GM03348 (cell line): ENCODE measurements at places on chromosomes 7 and 10.

DNA sequence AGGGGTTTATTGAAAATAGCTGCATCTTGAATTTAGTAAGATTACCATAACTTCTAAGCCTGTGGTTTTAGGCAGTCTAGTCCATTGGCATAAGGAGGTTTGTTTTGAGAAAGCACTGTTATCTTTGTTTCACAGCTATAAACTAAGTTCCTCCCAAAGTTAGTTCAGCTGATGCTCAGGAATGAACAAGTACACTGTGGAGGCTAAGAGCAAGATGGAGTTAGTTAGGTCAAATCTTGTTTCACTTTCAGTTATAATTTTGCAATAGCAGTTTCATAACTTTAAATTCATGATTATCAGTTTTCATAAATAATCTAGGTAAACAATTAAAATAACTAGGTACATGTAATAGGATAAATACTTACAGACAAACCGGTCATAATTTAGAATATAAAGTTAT, 15.4 kb downstream of the SEC61G start:
- no peak for DNase-seq

DNA sequence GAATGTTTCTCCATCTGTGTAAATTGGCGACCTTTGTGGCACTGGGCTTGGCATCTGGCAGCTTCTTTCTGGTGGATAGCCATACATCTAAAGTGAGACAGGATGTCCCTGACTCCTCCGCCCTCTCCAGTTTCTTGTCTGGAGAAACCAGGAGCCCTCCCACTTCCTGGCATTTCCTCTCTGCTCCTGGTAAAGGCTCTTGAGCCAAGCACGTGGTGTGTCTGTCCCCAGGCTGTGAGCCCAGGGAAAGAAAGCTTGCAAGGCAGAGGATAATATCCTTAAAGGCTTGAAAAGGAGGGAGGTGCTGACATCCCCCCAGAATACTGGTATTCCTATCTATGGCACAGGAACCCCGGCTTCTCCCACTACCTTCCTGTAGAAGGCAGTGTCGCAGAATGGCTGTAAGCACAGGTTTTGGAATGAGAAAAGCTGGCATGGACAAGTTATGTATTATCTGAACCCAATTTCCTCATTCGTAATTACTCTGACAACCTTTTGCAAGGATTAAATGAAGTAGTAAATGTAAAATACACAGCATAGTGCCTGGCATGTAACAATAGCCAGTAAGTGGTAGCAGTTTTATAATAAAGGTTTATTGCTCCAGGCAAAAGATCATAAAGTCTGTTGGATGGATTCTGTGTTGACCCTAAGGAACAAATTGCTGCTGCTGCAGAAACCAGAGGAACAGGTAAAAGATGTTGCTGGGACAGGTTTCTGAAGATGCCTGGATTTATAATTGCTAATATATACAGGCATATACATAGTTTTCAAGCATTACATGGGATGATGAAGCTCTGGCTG, 11.8 kb upstream of the ACSL5 start:
- peak; percentile 85 for DNase-seq

GRCh38 chr10:89262086-89263051, 10.8 kb upstream of the LIPA start:
- peak; percentile 59 for DNase-seq

DNA sequence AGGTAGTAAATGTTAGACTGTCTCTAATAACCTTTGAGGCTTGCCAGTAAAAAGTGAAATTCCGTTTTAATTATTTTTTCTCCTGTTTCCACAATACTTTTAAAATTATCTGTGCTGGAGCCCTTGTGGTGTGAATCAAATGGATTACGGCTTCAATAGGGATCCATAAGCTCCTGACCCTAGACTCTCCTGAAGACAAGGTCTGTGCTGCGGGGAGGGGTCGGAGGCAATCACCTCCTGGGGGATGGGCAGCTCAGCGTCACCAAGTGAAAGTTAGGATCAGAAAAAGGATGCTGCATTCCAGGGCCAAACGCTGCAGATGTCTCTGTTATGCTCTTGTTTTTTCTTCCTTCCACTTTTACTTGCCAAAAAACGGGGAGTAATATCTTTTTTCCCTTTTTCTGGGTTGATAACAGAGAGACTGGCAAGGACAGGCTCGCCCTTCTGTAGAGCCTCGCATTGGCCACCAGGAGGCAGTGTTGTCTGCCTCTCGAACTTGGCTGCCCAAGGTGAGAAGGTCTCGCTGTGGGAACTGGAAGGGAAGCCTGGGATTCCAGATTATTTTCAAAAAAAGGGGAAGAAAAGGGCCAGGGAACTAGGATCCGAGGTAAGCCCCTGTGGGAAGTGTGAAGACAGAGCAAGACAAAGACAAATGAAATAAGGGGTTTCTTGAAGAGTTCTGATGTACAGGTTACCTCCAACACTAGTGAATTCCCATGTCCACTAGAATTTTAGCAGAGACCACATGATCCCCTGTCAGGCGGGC, 621.9 kb downstream of the ACTR3B start:
- DNase-seq: no peak

GRCh38 chr10:68010426-68010940, 64.6 kb downstream of the HERC4 start:
- DNase-seq: no peak

- DNase-seq: no peak
These were observed 38.9 kb upstream of the PLCE1 start for GRCh38 chr10:93954726-93955363.

DNA sequence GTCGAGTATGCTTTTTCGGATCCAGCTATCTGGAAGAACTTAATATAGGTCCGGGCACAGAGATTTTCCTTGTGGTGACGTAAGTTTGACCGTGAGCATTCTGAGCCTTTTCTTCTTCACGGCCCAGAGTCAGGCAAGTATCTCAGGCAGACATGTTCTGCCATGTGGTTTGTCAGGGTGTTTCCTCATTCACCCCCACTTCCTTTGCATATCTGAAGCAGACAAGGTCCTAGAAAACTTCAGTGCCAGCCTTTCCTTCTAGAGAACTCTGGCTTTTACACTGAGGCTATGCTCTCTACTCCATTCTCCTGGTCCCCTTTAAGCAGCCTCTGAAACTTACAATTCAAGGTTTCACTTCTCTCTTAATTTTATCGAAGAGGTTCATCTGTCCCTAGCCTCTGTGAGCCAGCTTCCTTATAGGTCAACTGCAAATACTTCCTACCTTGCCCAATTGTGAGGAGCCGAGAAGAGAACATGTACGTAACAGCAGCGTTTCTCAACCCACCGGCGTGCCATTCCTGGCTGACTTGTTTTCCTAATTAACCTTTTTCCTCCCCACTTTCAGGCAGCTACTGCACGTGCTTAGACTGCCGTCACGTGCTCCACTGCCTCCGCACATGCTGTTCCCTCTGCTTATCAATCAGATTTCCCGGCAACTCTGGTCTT, 47.3 kb downstream of the CDCA7L start:
- no peak for DNase-seq

DNA sequence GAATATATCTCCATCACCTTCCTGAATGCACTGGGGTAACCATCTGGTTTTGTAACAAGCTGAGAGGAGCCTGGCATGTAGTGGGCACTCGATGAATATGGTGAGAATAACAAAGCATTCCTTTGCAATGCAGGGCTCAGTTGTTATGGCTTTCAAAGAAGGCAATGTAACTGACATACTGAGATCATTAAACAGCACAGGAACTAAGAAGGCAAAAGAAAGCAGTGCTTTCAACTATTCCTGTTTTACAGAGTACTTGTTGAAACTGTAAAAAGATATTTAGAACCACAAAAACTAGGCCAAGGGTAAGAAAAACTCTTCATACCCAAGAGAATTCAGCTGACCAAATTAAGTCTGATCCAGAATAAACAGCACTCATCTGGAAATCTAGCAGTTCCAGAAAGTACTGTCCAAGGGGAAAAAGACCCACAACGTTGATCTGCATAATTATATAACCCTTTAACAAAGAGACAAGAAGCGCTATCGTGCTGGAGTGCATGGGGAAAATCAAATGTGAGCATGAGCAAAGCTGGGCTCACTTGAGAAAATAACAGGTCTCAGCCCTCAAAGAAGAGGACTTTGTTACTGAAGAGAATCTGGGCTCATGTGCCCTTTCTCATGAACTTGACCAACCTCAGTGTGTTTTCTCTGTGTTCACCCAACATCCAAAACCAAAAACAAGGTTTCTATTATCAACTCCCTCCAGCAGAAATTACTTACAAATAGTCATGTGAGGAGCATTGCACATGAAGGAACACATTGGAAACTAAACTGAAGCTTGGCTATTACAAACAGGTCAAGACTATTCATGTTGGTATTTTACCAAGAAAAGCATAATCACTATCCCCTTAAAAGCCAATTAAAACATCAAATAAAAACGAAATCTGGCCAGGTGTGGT, 116.2 kb downstream of the AVL9 start:
- peak; percentile 29 for DNase-seq

GRCh38 chr7:25541094-25541821, 313.0 kb upstream of the NPVF start:
- DNase-seq: no peak

DNA sequence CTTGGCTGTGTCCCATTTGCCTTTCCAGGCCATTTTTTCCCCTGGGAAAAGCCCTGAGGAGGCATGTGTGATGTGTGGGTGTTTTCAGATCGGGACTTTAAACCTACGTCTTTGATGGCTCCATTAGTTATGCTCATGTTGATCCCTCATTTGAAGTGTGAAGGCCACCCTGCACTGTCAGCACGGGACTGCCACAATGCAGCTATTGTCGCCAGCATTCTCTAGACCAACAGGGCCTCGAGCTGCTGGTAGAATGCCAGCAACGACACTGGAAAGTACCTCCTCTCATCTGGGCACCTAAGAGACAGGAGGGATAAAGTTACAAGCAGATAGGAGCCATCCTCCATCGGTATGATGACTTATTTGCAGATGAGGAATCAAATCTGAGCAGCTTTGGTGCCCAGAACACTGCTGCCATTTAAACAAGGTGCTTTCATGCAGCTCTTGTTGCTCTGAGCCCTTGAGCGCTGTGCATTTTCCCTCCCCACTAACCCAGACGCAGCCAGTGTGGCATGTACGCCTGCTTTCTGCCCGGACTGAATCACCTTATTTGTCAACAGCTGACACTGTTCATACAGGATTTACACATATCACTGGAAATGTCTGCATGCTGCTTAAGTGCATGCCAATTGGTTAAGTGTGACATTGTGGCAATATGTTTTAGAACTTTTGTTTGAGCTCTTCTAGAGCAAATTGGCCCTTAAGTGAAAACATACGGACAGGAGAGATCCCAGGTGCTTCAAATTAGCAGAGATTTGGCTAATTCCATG, 175.0 kb upstream of the PITRM1 start:
- DNase-seq: no peak

- DNase-seq: no peak
These were observed 177.2 kb upstream of the PODXL start for GRCh38 chr7:131733604-131734003.

DNA sequence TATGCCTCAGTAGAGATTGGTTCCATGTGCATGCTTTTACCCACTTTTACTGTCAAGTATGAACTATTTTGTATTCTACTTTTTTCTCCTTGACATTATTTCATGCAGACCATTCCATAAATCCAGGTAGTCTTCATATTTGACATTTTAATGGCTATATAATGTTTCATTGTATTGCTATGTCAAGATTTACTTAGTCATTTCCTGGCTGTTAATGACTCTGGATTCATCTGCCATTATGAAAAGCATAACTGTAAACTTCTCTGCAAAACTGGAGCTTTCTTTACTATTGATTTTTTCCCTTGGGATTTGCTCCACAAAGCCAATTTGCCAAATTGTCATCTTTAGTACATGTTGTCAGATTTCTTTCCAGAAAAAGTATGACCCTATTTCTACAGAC, 6.8 kb upstream of the MSRB2 start:
- DNase-seq: no peak

DNA sequence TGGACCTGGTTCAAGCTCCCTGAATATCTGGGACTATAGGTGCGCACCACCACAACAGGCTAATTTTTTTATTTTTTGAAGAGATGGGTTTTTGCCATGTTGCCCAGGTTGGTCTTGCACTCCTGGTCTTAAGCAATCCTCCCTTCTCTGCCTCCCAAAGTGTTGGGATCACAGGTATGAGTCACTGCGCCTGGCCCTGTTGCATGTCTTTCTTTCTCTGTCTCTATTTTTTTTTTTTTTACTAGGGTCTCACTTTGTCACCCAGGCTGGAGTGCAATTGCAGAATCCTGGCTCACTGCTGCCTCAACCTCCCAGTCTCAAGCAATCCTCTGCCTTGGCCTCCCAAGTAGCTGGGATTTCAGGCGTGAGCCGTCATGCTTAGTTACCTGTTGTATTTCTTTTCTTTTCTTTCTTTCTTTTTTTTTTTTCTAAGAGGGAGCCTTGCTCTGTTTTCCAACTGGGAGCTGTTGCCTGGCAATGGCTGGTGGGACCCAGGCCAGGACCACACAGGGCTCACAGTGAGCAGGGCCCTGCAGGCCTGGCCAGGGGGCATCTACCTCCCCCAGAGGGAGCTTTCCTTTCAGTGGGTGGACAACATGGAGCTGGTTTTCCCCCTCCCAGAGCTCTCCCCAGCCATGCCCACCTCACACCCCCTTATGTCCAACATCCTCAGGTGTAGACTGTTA, 6.0 kb downstream of the MYL7 start:
- no peak for DNase-seq

DNA sequence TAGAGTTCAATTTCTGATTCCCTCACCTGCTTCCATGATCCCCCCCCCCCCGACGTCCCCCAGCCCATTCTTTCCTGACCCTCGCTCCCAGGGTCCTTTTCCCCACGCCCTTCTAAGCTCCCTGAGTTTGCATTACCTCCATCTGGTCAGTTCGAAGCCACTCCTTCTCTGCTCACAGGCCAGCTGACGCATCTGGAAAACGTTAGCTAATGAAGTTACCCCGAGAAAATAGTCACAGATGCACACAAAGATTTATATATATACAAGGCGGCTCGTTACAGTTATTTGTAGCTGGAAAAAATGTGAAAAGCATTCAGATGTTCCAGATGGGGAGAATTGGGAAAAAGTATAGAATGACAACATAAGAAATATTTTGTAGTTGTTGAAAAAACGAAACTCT, 630.0 kb upstream of the FOXK1 start:
- no peak for DNase-seq

DNA sequence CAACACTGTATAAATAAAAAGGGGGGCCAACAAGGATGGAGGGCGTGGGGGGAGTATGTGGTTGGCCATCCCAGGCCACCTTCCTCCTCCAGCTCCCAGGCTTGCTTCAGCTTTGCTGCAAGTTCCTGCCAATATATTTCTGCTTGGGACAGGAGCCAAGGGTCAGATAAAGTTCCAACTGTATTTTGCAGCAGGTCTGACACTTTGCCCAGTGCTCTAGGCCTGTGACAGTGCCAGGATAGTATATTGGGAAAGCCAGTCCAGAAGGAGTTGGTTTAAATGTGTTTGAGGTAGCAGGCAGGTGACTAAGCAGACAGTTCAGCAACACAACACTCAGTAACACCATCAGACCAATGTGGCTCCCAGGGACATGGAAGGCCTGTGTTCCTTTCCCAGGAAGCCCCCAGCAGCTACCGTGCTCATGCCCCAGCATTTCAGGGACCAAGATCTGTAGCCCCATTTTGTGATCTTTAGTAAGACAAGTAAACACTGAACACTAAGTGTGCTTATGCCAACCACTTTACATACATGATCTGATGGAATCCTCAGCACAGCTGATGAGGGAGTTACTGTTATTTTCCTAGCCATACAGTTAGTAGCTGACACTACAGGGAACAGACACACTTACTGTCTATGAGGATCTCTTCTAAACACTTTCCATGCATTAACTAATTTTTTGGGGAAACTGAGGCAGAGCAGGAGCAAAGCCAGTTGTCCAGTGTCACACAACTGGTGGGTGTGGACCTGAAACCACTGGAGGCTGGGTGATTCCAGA, 38.9 kb downstream of the DNAJB12 start:
- peak; percentile 69 for DNase-seq

GRCh38 chr7:114791771-114792170, 130.1 kb upstream of the MDFIC start:
- DNase-seq: no peak
